ENCODE measurements at places on chromosomes 5 and 9.

DNA sequence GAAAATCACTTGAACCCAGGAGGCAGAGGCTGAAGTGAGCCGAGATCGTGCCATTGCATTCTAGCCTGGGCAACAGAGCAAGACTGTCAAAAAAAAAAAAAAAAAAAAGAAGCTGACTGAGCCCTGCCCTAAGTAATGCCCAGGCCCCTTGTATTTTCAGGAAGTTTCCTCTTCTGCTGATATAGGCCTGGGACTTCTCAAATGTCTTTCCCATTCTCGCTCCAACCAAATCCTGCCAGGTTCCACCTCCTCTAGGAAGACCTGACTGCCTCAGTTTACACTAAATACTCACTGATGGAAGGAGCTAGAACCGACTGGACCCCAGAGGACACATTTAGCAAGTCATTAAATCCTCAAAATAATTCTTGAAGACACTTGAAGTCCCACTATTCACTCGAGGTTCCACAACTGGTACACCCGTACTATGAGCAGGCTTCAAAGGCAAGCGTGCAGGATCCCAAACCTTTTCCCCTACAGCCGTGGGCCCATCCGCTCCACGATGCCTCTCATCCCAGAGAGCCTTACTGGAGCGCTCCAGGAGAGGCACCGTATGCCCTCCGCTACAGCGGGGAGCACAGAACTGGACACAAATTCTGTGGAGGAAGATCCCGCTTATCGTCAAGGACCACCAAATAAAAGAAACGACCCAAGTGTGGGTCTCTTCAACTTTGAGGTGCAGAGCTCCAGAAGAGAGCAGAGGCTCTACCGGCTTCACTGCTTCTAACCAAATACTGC is 676 bp downstream of the NOL6 start:
- no peak for DNase-seq

DNA sequence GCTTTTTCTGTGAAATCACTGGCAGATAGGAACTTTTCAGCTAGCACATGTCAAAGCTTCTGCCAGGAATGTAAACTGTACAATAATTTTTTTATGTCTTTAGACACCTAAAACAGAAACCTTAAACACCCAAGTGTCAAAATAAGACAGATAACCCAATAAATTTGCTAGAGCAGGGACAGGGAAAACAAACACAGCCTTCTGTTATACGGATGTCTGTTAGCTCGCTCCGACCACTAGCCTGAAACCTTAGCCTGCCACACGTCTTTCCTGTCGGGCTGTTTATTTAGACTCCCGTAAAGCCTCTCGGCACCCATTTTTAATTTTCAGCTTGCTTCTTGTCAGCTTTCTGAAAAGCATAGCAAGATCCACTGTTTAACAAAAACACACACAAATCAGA is 355.4 kb upstream of the SLC24A2 start:
- DNase-seq = no peak

DNA sequence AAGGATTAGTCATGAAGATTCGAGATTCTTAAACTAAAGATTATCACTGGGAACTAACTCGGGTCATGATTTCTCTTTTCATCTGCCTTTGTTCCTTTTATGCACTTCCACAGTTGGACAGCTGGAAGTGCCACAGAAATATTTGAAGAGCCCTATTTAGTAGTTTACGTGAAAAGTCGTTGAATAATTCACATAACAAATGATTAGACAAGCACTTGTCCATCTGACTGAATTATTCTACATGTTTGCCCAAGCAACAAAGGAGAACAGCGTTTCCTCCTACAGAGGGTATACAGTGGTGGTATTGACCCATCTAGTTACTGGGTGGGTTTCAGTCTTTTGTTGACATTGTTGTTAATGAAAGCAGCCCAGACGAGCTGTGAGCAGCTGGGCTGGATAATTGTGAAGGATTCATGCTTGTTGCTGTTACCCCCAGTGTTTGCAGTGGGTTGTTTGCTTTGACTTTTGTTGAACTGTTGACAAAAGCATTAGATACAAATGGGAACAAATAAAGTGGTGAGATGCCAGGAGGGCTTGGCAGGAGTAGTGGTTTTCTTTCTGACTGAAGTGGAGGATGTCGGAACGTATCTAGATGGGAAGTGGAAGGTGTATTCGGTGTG is 96.2 kb downstream of the TLE4 start:
- no peak for DNase-seq

DNA sequence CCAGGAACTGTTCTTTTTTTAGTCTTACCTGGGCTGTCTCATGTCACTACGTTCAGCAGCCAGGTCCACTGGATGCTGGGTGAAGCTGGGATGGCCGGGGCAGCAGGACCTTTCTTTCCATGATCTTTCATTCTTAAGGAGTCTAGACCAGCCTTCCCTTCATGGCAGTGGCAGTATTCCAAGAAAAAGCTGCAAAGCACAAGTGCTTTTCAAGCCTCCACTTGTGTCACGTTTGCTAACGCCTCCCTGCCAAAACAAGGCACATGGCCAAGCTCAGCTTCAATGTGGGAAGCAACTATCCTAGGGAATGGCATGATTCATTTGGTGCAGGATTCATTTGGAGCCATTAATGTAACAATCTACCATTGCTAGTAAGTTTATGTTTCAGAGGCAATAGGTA is 94.8 kb downstream of the RCL1 start:
- no peak for DNase-seq

DNA sequence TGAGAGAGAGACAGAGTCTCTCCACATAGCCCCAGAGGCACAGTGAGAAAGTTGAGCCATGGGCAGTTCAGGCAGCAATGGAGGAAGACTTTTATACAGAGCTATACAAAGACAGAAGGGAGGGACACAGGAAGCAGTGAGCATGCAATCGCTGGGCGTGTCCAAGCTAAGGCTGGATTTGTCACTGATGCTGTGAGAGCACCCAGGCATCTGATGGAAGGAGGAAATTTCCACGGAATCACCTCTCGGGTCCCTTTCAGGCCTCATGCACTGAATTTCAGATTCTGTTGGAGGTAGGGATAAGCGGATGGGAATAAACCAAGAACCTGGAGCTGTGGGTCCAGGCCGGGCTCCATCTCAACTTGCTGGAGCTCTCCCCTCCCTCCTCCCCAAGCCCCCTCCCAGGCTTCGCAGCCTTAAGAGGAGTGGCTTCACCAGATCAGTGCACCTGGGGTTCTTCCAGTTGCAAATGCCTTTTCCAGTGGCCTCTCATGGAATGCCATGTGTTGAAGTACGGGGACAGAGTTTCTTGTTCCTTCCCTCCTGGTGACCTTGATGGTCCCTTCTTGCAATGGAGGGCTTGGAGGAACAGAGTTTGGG is 114.8 kb upstream of the ALDH1B1 start:
- no peak for DNase-seq

- DNase-seq = no peak
These were observed 33.5 kb downstream of the TMEM245 start for GRCh38 chr9:109086221-109086620.

- no peak for DNase-seq
These were observed 109.6 kb downstream of the ATP10B start for GRCh38 chr5:160742446-160742845.

- DNase-seq = no peak
These were observed 273.1 kb downstream of the ACTL7B start for GRCh38 chr9:108582726-108583125.

DNA sequence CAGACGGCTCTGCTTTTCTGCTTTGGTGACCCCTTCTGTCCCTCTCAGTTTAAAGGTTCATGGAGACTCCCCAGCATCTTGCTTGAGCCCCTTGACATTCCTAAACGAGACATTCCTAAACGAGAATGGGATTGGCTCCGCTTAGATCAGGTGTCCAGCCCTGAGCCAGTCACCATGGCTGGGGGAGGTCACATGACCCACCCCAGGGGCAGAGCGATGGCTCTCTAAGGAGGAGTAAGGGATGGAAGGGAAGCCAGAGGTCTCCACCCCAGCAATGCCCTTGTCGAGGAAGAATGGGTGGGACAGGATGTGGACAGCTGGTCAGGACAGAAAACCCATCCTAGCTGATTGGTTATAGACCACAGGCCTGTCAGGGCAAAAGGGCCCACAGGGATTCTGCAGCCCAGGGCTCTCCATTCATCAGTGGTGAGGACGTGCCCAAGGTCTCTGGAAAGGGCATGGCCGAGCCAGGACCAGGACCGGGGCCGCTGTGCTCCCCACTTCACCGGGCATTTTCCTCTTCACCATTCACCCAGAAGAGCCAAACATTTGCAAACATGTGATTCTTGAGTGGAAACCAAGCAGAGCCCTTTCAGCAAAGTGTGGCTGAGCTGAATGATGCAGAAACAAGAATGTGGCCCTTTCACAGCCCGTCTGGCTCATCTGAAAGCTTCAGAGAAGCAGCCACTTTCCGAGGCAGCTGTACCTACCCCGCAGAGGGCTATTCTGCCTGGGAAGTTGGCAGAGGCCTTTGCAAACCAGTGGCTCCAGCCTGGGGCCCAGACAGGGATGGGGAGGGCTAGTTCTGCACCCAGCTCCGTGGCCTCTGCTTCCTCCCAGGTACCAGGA is 19.8 kb upstream of the AIF1L start:
- no peak for DNase-seq

- no peak for DNase-seq
These were observed 391.3 kb downstream of the SLCO4C1 start for GRCh38 chr5:101904736-101905135.

GRCh38 chr9:33182519-33182918 is 15.4 kb upstream of the B4GALT1 start:
- no peak for DNase-seq

DNA sequence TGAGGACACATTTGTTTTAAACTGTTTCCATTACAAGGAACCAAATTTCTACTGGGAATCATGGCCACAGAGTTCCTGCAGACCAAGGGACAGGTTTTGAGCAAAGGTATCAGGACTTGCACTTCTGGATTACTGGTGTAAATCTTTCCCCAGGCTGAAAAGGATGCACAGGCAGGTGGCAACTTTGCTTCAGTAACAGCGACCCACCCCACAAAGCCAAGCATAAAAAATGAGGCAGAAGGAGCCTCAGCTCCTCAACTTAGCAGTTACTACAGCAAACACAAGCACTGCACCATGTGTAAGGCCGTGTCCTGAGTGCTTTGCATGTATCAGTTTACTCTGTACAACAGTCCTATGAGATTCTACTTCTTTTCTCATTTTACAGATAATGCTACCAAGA is 251.9 kb downstream of the EBF1 start:
- DNase-seq = no peak

- no peak for DNase-seq
These were observed 319.2 kb downstream of the GADD45G start for GRCh38 chr9:89923961-89924504.

- DNase-seq = no peak
These were observed 127.4 kb downstream of the BARX1 start for GRCh38 chr9:93827545-93828330.

- no peak for DNase-seq
These were observed 143.1 kb upstream of the NR4A3 start for GRCh38 chr9:99678566-99678965.

- no peak for DNase-seq
These were observed 37.1 kb downstream of the RPS6 start for GRCh38 chr9:19342947-19343346.

DNA sequence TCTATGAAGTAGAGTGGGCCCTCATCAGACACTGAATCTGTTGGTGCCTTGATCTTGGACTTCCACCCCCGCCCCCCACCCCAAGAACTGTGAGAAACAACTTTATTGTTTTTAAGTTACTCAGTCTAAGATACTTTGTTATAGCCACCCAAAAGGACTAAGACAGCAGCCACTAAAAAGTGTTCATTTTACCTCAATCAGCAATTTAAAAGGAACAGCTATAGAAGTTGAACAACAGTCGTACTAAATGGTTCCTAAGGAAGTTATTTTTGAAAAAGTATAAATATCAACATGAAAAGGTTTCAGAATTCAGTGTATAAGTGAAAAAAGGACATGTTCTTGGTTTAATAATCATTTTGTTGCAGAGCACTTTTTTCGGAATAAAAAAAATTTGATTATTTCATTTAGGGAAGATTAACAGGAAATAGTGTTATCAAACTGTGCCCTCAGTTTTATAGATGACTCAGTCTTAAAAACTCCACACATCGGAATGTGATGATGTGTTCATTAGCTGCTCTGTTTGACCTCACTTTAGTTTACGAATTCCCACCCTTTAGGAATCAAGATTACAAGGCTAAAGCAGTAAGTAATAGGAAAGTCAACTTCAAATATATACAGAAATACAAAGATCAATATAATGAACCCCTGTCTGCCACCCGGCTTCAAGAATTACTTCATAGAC is 71.2 kb downstream of the MTAP start:
- no peak for DNase-seq

DNA sequence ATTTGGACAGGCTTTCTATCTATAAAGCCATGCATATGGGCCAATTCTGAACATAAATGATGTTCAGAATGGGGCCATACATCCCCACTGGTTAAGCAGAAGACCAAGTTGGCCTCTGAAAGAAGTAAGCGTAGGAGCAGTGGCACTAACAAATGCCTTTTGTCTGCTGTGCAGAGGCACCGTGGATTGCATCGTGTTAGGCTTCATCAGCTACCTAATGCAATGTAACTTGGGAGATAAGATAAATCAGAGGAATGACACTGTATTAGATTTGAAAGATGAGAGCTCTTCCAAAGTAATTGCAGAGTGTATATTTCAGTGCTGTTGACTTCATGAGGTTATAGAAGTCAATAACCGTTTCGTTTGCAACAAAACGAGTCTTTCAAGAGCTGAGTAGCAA is 148.1 kb downstream of the PARP8 start:
- no peak for DNase-seq

DNA sequence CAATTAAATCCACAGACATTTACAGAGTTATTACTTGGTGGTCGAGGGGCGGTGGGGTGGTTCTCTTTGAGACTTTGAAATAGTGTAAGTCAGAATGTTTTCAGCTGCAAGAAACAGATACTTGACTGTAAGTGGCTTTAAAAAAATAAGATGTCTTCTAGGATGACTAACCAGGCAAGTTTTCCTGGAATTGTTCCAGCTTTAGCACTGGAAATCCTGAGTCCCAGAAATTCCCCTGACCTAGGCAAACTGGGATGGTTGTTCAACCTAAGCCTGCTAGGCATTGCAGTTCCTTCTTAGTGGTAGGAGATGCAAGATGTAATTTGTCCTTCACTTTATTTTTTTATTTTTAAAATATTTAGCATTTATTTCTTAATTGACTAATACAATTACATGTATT is 169.5 kb upstream of the POC5 start:
- DNase-seq = no peak

DNA sequence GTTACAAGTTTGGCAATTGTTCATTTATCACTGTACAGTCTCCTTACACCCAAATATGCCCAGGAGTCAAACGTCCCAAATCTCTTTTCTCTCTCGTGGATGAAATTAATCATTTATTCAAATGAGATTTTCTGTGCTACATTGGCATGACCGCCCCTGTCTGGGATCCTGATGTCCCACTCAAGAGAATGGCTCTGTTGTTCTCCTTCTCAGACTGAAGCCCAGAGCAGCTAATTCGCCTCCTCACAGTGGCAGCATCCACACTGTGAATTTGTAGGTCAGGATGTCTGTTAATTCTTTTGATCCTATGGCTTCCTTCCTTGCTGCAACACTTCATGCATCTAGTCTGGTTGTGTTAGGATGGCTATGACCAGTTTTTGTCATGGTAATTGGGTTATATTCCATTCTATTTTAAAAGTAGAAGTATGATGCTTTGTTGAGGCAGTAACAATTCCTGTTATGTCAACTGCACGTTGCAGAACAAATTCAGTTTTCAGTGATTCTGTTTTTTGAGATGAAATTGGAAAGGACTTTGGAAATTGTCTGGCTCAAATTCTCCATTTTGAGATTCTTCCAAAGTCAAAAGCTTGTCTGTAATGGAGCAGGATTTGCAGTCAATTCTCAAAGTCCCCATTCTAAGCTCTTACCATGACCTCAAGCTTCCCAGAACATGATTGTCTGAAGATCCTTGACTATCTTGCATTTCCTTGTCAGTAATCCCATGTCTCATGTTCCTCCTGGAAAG is 141.5 kb upstream of the GAS1 start:
- no peak for DNase-seq
